ENCODE measurements at places on chromosomes 4 and X.

- H3K27ac ChIP-seq, result no peak overlapping the region
- no peak for DNase-seq
- H3K4me1 ChIP-seq, result peaks cover 29% of the 10 kb centered on the region
- H3K27me3 ChIP-seq, result no peaks in the 10 kb centered on the region
- no peak overlapping the region for H3K4me3 ChIP-seq
- H3K36me3 ChIP-seq, result no peaks in the 10 kb centered on the region
Observed at GRCh38 chrX:73683236-73683859, 120.4 kb downstream of the CHIC1 start.

GRCh38 chr4:36310793-36311192, 29.4 kb downstream of the DTHD1 start:
- H3K27ac ChIP-seq, result no peak overlapping the region
- H3K36me3 ChIP-seq, result no peaks in the 10 kb centered on the region
- DNase-seq, result no peak
- no peaks in the 10 kb centered on the region for H3K27me3 ChIP-seq
- no peak overlapping the region for H3K4me3 ChIP-seq
- H3K4me1 ChIP-seq, result no peaks in the 10 kb centered on the region

GRCh38 chr4:128393101-128393704, 105.6 kb upstream of the PGRMC2 start:
- no peaks in the 10 kb centered on the region for H3K27me3 ChIP-seq
- H3K4me1 ChIP-seq, result no peaks in the 10 kb centered on the region
- DNase-seq, result no peak
- no peak overlapping the region for H3K27ac ChIP-seq
- H3K36me3 ChIP-seq, result no peaks in the 10 kb centered on the region

- no peak overlapping the region for H3K27ac ChIP-seq
- H3K27me3 ChIP-seq, result no peaks in the 10 kb centered on the region
- no peaks in the 10 kb centered on the region for H3K36me3 ChIP-seq
- no peak for DNase-seq
Observed at GRCh38 chr4:69098470-69098869, 2.2 kb downstream of the UGT2B7 start.

- no peaks in the 10 kb centered on the region for H3K4me1 ChIP-seq
- no peaks in the 10 kb centered on the region for H3K27me3 ChIP-seq
- no peak overlapping the region for H3K27ac ChIP-seq
- H3K36me3 ChIP-seq, result no peaks in the 10 kb centered on the region
- H3K4me3 ChIP-seq, result no peak overlapping the region
Observed at GRCh38 chr4:106369456-106370060, 980 bp upstream of the GIMD1 start.

All from GM23338 (cell line).